GM23248 (cell line): ENCODE measurements at places on chromosomes 7 and 10. TPM values are rescaled to one million over a fixed set of nuclear protein-coding genes. Genes with fewer than 3 reads are reported as not detected.

DNA sequence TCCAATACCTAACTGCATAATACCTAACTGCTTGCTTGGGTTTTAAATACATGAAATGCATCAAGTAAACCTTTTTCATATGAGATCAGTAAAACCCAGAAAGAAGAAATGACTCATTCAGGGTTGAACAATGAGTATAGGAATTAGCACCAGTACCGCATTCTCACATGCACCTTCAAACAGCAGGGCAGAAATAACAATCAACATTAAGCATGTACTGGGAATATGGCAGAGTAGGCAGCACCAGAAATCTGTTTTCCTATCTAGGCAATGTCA lies 850.3 kb upstream of the SORCS1 start:
- DNase-seq: no peak

DNA sequence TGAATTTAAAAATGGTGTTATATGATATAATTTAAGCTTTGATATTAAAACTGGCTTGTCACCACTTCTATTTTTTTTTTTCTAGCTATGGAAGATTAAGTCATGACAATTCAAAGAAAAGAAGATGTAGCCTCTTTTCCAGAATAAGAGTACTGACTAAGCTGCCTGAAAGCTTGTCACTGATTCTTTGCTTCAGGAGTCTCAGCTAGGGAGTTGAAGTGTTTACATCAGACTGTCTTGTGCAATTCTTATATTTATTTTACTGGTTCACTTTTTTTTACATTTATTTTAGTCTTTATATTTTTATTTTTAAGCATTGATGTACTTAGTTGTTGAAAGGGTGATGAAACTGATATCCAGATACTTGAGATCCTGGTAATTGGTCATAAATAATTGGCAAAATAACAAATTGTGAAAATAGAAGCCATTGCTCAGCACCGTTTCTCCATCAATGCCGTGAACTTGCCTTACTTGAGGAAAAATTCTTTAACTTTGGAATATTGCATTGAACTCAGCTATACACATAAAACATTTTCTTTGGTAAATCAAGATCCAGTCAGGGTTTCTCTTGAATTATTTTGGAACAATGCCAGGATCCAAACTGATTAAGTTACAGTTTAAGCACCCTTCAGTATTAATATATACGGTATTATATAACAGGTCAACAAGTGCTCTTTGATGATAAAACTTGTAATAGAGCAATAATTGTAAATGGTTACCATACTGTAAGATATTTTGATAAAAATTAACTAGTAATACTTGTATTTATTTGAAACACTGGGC lies 156.4 kb downstream of the PHTF2 start:
- peak; percentile 31 for DNase-seq

DNA sequence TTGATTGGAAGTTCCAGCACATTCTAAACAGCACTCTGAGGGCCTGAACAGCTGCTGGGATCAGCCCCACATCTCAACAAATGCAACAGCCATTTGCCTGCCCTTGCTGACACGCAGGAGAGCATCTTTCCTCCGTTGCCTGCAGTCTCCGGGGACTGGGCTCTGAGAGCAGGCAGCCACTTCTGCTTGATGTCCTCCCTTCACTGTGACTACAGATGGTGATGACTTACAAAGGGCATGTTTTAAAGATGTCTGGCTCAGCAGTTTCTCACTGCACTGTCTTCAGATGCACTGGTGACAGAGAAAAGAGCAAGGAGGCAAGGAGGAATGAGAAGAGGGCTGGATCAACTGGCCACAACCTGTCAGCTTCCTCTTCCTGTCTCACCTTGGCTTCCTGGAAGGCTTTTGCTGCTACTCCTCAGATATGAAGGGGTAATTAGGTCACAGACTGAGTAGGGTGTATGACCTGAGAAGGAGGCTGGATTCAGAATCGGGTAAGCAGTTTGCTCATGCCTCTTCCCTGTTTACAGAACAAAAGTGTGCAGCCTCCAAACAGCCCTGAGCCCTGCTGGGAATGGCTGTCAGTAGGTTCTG lies 143.5 kb upstream of the GHITM start:
- no peak for DNase-seq

DNA sequence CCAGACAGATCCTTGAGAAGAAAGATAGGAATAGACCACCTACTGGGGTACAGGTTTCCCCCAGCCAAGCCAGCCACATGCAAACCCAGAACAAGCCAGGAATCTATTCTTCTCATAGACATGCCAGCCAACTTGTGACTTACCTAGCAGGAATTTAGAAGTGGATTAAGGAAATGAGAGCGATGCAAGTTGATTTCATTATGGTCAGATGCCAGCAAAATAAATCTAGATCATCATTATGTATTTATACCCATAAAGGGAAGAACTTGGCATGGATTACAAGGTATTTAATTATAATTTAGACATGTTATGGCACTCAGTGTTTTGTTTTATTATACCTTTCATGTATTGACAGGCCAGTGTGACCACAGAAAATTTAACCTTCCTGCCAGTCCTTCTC lies 32.8 kb downstream of the SLC35G1 start:
- DNase-seq: peak; percentile 24

DNA sequence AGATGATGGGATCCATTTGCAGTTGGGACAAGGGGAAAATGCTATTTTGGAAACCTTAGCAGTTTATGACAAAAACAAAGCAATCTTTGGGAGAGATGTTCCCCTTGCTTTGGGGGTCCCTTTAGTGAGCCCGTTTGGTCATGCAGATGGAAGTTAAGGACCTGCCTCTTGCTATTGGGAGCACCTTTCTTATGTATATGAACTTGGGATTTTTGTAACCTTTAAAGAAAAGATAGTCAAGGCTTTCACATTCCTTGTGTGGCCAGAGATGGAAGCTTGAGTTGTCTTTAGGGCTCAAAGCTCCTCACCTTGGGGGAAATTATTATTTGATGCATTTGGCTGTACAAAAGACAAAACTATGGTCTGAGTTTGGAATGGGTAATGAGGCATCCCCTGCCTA lies 179.0 kb upstream of the PLPP4 start:
- DNase-seq: no peak

DNA sequence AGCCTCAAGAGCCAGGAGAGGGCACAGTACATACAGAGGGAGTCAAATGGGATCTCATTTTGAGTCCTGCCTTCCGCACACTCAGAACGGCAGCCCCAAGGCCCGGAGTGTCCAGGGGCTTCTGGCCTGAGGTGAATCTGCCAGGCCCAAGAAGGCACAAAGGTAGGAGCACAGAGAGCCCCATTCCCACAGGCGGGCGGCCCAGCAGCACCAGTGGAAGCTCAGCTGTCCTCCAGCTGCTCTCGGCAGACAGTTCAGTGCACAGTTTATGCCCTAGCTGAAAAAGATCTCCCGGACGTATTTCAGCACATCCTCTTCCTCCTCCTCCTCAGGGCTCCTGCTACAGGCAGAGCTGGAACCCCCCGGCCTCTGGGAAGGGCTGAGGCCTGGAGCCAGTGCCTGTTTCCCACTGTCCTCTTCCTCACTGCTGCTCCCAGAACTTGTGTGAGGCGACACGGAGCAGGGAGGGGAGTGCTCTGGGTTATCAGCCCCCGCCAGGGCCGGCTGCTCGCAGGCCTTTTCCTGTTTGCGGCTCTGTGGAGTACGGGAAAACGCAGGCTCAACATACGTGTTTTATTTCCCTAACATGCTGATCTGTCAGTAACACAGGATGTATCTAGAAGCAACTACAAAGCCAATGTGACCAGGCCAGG lies 4.0 kb downstream of the CYREN start:
- no peak for DNase-seq

GRCh38 chr7:81399471-81399870 lies 370.4 kb downstream of the HGF start:
- no peak for DNase-seq

GRCh38 chr7:43905209-43905946 lies 1.0 kb downstream of the URGCP start:
- peak; percentile 63 for DNase-seq

DNA sequence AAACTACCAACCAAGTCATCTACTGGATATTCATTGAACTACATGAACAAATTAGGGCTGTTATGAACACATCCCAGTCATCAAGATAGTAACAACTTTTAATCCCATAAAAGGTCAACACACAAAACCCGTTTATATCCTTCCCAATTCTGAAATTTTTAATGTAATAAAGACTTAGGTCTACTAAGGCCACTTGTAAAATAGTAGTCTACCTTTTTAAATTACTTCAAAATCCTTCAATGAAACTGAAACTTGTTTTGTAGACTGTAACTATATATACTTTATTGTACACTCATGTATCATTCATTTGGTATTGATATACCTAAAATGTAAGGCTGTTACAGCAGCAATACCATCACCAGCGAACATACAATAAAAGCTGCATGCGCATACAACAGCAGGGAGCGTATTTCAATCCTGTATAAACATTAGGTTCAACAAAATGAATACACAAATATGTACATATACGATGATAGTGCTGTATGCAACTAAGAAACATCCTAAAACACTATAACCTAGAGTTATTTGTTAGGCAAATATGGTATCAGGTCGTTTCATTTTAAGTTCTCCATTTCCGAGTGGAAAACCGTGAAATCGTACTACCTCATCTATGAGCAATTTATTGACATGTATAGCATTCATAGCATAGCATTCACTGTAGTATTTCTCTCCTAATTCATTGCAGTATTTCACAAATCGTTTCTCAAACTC lies 973 bp downstream of the ATAD1 start:
- DNase-seq: peak; percentile 36

DNA sequence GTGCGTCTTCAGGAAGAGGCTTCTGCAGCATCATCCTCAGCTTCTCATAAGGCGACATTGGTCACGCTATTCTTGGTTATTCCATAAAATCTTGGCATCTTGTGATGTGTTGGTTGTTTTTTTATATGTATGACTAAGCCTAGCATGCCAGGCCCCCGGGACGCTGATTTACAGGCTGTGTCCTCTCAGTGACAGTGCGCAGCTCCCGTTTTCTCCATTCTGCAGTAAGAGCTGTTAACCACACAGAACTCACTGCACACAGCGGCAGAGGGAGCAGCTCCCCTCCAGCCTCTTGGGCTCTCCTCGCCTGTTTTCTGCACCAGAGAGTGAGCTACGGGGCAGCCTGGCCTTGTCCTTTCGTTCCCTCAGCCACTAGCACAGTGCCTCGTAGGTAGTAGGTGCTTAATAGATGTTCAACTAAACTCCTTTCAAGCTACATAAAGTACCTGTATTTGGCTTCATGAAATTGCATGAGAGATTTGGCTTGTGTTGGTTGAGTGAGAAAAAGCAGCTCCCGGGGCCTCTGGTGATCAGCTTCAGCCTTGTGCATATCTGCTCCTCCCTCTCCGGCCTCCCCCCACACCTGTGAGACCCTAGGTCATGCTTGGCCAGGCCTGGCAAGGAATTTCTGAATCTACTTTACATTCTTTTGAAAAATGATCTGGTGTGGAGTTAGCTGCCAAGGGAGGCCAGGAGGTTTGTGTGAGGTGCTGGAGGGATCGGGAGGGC lies 116.2 kb downstream of the WDR37 start:
- DNase-seq: no peak

GRCh38 chr10:87068281-87068680 lies 26.4 kb downstream of the GLUD1 start:
- no peak for DNase-seq

DNA sequence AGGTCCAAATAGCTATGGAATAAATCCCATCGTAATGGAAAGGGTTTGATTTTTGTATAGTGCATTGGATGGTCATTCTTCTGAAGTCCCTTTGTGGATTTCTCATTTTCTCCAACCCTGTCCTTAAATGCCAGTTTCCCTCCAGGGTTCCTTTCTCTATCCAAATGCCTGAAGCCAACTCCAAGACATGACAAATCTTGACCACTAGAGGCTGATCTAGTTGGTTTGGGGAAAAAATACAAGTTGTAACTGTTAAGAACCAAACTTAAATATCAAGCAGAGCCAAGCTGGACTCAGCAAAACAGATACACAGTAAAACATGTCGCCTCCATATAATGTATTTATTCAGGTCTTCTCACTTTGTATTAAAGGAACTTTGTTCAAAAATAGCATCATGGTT lies 28.7 kb downstream of the FRMD4A start:
- peak; percentile 37 for DNase-seq

GRCh38 chr7:7552199-7552598 lies 14.5 kb upstream of the MIOS start:
- no peak for DNase-seq

DNA sequence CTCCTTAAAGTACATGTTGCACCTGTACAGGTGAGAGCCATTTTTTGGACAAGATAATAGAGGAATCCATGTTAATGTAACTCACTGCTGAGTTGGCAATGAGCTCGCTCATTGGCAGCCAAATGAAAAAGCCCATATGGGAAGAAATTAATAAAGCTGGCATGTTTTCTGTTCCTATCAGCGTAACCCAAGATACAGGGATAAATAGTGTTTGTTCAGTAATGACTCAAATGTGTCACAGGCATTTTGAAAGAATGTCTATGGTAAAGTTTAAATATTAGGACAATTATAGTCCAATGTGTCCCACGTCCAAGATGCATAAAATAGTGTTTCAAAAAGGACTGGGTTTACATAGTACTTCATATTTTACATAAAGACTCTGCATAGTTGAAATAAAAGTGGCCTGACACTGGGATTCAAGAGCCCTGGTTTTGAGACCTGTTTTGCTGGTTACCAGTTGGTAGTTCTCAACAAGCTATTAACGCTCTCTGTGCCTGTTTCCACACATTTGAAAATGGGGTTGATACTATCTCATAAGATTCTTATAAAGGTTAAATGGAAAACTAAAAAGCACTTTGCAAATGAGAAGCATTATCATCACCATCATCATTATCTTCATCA lies 49.1 kb downstream of the MTURN start:
- no peak for DNase-seq

GRCh38 chr7:918441-919113 lies 35.9 kb downstream of the ADAP1 start:
- DNase-seq: no peak

GRCh38 chr10:386771-387592 lies 251.7 kb downstream of the ZMYND11 start:
- no peak for DNase-seq

DNA sequence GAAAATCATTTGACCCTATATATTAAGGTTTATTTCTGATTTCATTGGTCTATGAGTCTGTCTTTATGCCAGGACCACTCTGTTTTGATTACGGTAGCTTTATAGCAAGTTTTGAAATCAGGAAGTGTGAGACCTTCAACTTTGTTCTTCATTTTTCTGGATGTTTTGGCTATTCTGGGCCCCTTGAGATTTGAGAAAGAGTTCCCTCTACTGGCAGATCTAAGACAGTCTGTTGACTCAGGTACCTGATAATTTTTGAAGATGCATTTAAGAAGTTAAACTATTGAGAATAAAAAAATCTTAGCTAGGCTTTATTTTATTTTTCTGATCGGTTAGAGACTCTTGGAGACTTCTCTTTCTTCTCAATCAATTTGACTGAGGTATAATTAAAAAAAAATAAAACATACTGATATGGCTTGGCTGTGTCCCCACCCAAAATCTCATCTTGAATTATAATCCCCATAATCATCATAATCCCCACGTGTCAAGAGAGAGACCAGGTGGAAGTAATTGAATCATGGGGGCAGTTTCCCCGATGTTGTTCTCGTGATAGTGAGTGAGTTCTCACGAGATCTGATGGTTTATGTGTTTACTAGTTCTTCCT lies 209.2 kb downstream of the SNX10 start:
- peak; percentile 60 for DNase-seq

The AS3MT gene
- total RNA-seq: 1.3 and 2.3 TPM in 2 replicates

The GALNT11 gene
- total RNA-seq: 49.1 and 70.3 TPM in 2 replicates

The XRCC2 gene
- total RNA-seq: 0.76 and 1.1 TPM in 2 replicates

The ABCF2 gene
- total RNA-seq: 69.7 and 74.9 TPM in 2 replicates

The ANLN gene
- 55.6 and 57.5 TPM in 2 replicates for total RNA-seq

The KCP gene
- not detected in 2 replicates for total RNA-seq

The NEBL gene
- not detected in 2 replicates for total RNA-seq

The ACTL6B gene
- not detected in 2 replicates for total RNA-seq
